SJSA1 (cell line): ENCODE measurements at places on chromosomes 7 and 10. TPM values are rescaled to one million over a fixed set of nuclear protein-coding genes. Genes with fewer than 3 reads are reported as not detected.

The AZGP1 gene
- total RNA-seq, result not detected in 2 replicates

The CCDC3 gene
- 12.4 and 21.3 TPM in 2 replicates for total RNA-seq

The OPN4 gene
- not detected in 2 replicates for total RNA-seq

The MDH2 gene
- 69.9 and 72.2 TPM in 2 replicates for total RNA-seq

The ACTR1A gene
- total RNA-seq, result 117 and 126 TPM in 2 replicates

The GLUD1 gene
- total RNA-seq, result 176 and 177 TPM in 2 replicates
